T-helper 22 cell (primary cell): ENCODE measurements at places on chromosomes 13 and 19.

DNA sequence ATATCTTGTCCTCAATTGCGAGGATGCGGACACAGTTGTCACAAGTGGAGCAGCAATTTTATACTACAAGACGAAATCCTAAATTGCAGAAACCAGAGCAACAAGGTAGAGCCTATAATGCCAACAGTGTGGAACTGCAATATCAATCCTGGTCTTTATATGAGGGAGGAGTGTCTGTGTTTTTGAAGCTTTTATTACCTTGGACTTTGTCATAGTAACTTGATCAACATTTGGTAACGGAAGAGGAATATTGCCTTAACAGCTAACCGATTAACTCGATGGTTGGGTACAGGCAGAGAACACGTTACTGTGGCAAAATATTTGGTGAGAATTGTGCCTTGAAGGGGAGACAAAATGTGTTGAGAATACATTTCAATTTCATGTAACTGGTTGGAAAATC is 661.5 kb downstream of the FGF9 start:
- DNase-seq = no peak

DNA sequence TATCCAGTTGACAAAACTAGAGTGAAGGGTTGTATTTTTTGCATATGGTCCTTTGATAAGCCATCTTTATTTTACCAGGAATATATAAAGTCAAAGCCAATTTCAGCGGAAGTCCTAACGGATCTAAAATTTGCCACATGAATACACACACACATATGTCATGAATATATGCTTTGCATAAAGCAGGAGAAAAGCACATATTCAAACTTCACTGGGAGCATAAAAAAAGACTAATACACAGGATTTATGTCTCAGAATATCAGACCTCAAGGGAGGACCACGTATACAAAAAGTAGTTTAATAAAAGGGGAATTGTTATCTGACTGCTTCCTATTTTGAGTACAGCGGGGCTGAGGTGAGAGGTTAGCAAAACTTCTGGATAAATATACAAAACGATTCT is 308.7 kb downstream of the PCDH9 start:
- no peak for DNase-seq

DNA sequence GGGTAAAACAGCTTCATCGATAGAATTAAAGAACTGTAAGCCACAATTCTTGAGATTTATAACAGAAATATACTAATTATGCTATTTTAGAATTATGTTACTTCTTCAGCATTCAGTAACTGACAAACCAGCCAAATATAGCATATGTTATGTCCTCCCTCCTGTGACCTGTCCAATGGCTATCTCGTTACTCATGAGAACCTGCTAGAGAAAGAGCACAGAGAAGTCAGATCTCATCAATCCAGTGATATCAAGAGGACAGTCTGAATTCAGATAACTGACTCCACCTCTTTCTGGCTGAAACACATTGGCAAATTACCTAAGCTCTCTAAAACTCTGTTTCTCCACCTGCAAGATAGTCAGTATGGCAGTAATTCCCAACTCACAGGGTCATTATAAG is 170.4 kb downstream of the FGF14 start:
- no peak for DNase-seq

GRCh38 chr19:45798995-45799517 is 6.4 kb upstream of the DMWD start:
- no peak for DNase-seq

- DNase-seq = no peak
Observed at GRCh38 chr13:31880851-31881494, 141.6 kb downstream of the RXFP2 start.
